IPS DF 6.9 (cell line): ENCODE measurements at places on chromosomes 6 and 20.

DNA sequence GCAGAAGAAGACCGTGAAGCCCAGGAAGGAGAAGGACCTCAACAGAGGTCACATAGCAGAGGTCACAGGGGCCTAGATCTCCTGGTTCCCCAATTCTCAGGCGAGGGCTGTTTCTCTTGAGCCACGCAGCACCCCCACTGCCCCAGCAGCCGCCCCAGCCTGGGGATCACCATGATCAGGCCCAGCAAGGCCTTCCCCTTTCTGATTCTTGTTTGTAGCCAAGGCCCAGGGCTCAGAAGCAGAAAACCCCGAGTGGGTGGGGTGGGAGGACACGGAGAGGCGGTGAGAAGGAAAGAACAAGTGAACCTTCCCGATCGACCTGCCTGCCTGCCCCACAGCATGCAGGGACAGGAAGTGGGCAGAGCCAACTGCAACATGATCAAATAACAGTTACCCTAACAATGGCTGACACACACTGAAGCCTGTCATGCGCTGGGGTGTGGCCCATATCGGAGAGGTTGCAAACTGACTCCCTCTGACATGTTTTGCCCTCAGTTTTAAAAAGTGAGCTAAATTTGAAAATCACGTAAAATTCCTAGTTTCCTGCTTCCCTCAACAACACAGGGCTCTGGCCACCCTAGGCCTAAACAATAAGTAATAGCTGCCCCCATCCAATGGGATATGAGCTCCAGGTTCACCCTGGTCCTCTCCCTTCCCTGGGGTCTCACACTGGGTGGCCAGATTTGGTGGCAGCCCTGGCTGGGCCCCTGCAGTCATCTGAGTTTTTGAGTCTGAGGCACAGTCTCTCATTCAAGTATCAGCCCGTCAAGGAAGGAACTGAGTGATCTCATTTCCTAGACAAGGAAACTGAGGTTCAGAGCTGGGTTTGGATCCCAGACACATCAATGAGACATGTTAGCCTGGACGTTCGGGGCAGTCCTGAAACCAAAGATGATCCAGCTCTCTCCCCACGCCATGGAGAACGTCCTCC lies 6.5 kb downstream of the PEDS1 start:
- DNase-seq, result no peak

- DNase-seq, result no peak
Observed at GRCh38 chr20:10508468-10509251, 73.6 kb downstream of the SLX4IP start.

DNA sequence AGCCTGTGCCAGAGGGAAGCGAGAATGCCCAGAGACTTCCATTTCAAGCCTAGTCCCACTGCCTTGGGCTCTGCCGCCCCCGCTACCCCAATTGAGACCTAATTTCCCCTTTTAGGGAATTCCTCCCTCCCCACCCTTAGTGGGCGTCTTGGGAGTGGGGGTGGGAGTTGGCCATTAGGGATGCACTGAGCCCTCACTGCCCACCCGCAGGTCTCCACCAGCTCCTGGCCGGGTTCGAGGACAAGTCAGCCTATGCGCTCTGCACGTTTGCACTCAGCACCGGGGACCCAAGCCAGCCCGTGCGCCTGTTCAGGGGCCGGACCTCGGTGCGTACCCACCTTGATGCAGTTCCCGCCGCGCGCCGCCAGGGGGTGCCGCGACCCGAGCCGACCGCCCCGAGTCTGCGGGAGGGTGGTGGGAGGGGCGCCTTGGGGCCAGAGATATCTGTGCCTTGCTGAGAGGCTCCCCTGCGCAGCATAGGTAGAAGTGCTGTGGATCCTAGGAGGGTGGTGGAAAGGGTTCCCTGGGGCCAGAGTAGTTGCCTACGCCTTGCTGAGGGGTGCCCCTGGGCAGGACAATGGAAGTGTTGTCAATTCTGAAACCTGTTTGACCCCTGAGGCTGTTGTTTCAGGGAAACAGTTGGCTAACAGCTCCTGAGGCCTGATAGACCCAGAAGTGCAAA lies 9.2 kb downstream of the ITPA start:
- DNase-seq, result no peak

DNA sequence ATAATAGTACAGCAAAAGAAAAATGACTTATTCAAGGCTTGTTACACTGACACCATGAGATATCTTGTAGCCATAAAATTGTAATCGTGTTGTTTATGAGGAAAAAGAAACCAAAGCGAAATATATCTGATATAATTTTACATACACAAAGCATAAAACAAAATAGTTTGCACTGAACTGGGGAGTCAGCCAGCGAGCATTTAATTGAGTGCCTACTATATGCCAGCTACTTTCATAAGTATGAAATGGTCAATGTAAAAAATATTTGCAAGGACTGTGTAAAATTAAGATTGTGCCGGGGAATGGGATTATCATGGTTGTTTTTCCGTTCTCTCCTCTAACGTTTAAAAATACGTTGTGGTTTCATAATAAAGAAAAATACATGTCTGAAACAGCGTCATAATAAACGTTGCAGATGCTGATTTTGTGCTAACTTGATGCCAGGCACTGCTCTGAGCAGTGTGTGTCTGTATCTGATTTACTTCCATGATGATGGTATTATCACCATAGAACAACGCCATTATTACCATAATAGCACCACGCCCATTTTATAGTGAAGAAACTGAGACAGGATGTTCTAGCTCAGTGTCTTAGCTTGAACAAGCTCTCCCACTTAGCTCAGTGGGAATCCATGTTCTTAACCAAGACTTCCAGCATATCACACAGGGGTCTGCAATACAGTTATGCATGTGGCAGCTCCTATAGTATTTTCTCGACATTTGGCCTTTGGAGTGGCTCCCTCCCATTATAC lies 144.6 kb downstream of the BCAS1 start:
- DNase-seq, result no peak

DNA sequence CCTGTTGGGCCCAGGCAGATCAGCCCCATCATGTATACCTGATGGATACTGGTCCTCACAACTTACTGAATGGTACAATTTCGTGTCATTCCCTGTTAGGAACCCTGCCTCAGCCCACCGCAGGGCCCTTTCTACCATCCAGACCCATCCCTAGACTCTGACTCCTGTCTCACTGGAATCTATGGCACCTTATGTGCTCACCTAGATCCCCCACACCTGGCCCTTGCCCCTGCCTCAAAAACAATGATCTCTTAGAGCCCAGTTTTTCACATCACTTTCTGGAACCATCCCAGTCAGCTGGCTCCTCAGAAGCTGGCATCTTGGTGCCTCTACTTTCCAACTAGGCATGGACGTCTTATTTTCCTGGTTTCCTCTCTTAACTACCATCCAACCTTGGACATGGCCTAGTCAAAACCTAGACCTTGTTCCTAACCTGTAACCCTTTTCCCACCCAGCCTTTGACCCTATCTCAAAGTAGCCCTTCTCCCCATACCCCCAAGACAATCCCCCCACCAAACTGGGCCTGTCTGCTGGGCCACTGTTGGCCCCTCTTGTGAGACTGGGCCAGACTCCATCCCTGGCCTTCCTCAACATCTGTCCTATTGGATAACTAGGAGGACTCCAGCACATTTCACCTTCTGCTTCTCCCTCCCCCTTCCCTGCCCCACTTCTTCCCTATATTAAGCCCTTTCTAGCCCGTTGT lies 981 bp downstream of the HM13 start:
- no peak for DNase-seq

GRCh38 chr20:48075591-48076174 lies 290.4 kb upstream of the SULF2 start:
- no peak for DNase-seq

DNA sequence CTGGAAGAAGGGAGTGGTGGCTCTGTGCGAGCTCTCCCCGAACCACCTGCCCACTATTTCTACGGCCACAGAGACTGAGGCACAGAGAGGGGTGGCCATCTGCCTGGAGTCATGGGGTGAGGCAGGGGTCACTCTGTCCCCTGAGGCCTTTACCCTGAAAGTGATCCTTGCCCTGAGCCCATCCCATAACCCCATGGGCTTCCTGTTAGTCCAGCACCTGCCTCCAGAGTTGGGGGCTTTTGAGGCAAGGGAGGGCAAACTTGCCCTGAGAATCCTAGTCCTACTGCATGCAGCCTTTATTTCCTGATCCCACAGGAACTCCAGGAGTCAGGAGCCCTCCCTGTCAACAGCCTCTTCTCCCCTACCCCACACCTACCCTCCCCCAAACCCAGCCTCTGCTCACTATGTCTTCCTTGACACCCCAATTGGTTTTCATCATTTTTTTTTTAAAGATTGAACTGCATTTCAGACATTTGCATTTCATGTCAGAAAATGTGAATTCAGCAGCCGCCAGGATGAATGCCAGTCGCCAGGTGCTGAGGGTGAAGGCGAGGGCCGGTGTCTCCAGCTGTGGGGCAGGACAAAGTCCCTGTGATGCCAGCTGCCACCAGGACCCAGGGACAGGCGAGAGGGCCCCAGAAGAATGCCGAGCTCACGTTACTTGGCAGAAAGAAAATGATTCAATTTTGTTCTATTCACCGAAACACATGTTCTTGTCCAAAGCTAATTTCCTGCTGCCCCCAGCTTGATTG lies 47.6 kb upstream of the NNAT start:
- DNase-seq, result no peak

DNA sequence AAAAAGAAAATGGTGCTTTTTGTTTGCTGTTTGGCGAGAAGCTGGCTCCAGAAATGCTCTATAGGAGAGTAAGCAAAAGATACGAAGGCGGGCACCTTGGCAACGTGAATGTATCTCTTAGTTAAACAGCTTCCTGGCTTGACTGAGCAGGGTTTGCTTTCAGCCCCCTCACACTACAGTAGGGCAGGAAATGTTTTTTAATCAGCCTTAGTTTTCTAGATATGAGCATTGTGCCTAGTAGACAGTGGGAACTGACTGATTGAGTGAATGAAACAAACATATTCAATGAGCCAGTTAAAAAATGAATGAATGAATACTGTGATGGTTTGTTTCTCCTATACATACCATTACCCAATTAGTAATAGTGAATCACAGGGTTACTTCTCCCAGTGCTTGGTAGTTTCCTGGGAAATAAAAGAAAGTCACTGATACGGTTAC lies 19.9 kb downstream of the CAP2 start:
- no peak for DNase-seq

DNA sequence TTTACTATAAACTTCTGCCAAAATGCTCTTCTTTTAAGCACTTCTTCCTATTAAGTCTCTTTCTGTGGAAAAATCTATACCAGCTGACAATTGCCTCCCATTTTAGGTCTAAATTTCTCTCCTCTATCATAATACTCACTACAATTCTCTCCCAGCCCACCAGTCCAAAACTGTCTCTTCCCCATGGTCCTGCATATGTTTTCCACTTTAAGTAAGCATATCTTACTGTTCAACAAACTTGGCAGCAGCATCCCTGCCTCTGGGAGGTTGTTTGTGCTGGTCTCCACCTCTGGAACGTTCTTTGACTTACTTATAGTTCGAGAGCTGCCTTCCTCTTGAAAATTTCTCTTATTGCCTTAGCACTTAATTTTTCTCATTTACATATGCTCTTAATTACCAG lies 180.5 kb downstream of the COL12A1 start:
- DNase-seq, result no peak

- DNase-seq, result no peak
Observed at GRCh38 chr20:33835615-33836172, 24.5 kb downstream of the CHMP4B start.

GRCh38 chr6:158565122-158565429 lies 5.2 kb downstream of the TMEM181 start:
- DNase-seq, result no peak

GRCh38 chr6:148578837-148579565 lies 167.8 kb upstream of the UST start:
- DNase-seq, result no peak

DNA sequence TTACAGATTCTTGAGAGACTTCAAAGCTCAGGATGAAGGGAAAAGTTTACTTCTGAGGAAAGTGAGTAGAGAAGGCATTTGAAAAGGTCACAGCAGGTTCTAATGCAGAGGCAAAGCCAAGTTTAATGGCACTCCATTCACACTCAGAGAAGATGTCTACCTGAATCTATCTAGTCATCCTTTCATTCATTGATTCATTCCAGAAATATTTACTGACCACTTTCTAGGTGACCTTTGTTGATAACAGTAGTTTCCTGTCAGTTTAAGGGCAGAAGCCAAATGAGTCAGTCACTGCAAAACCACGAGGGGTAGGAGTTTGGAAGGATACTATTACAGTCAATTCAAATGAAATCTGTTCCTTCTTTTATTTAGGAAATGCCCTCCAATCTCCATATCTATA lies 30.8 kb downstream of the FBXO5 start:
- no peak for DNase-seq

DNA sequence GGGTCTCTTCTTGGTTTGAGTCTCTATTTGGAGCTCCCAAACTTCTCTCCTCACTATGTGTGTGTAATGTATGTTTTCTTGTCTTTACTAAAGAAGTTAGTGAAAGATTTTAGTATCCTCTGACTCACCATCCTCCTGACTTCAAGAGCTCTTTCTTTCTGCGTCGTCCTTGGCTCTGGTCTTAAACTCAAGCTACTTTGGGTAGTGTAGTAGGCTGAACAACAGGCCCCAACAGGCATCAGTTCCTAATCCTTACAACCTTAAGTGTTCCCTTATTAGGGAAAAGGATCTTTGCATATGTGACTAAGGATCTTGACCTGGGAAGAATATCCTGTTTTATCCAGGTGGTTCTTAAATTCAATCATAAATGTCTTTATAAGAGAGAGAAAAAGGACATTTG lies 810.2 kb downstream of the MAFB start:
- no peak for DNase-seq

DNA sequence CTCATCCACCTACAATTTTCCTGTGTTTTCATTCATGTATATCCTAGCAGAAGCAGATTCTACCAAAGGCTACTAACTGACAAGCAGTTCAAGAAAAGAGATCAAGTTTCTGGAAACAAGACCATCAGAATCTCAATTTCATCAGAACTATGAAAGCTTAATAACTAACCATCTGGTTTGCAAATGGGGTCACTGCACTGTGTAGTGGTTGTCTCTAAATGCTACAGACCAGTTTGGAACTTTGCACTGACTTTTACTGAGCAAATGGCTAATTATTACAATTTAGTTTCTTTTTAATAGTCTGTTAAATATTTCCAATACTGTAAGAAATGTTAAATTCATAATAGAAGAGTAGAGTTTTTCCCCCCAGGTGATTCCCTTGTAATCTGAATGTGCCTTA lies 64.5 kb downstream of the REPS1 start:
- DNase-seq, result no peak

GRCh38 chr6:170394980-170395379 lies 88.4 kb downstream of the FAM120B start:
- DNase-seq, result no peak

DNA sequence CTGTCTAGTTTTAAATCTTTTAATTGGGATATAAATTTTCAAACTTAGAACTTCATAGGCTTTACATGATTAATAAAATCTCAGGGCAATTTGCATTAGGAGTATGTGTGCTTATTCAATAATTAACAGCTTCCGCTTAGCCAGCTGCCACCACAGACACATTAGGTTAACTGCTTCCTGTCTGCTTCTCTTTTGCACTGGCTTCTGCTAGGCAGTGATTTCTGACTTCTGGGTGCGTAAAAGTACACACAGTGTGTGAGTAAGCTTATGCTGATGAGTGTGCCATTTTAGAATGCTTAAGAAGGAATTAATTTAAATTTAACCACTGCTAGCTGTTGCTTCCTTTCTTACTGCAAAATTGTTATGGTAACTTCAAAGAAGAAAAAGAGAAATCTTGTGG lies 73.9 kb downstream of the F13A1 start:
- no peak for DNase-seq

GRCh38 chr6:25041485-25042035 lies 105.8 kb upstream of the RIPOR2 start:
- no peak for DNase-seq
